ENCODE measurements at places on chromosomes 4 and X. TPM values are rescaled to one million over a fixed set of nuclear protein-coding genes. Genes with fewer than 3 reads are reported as not detected.

The UBA1 gene
- total RNA-seq, result 156 TPM

The FHDC1 gene
- 1.4 TPM for total RNA-seq

- no peaks in the 10 kb centered on the region for H3K36me3 ChIP-seq
- no peak overlapping the region for H3K4me3 ChIP-seq
- H3K27ac ChIP-seq, result no peak overlapping the region
- no peaks in the 10 kb centered on the region for H3K27me3 ChIP-seq
- no peak for DNase-seq
These were observed 155.1 kb upstream of the PPARGC1A start for GRCh38 chr4:24044610-24045589.

GRCh38 chr4:184355111-184355604, 119.2 kb downstream of the IRF2 start:
- no peaks in the 10 kb centered on the region for H3K36me3 ChIP-seq
- H3K4me1 ChIP-seq, result peaks cover 5% of the 10 kb centered on the region
- no peaks in the 10 kb centered on the region for H3K27me3 ChIP-seq
- DNase-seq, result no peak

- no peak within 1 kb of the TSS for H3K27ac ChIP-seq
- H3K27me3 ChIP-seq, result no peaks in the 10 kb centered on the region
- peak within 1 kb of the TSS; percentile 52 for H3K4me3 ChIP-seq
These were observed at the start of gene SNCA for GRCh38 chr4:89836897-89837384. SNCA (minus strand) TSS chr4:89837161; CDS start chr4:89835667, 1,494 bp downstream.

The MAGEB3 gene
- not detected for total RNA-seq

DNA sequence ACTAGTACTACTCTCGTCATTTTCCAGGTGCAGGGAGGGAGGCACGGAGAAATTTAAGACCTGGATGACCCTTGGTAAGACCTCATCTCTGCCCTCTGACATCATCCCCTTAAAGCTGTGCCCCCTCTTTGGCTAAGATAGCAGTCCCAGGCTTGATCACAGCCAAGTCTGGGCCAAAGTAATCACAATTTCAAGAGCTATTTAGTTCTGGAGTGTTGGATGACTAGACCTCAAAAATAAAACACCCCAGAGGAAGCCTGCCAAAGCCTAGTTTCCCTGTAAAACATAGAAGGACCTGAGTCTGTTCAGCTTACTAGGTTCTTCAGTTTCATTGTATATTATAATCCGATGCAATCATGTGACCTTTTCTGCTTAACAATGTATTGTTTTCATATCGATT, 144.6 kb upstream of the ARHGEF9 start:
- H3K36me3 ChIP-seq, result no peaks in the 10 kb centered on the region
- no peak overlapping the region for H3K27ac ChIP-seq
- no peaks in the 10 kb centered on the region for H3K27me3 ChIP-seq
- no peak overlapping the region for H3K4me3 ChIP-seq
- DNase-seq, result no peak

DNA sequence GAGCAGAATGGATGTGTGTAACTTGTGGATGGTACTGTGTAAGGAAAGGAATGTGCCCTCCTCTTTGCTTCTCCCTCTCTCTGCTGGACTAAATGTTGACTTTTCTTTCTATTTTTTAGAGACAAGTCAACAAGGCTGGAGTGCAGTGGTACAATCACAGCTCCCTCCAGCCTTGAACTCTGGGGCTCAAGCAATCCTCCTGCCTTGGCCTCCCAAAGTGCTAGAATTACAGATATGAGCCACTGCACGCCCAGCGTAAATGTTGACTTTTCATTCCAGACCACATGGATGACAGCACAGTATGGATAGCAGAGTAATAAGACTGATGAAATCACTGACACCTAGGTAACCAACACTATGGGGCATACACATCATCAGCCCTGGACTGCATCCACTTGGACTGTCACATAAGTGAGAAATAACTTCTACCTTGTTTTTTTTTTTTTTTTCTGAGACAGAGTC, 5.1 kb upstream of the RPS3A start:
- no peaks in the 10 kb centered on the region for H3K36me3 ChIP-seq
- H3K4me3 ChIP-seq, result no peak overlapping the region
- H3K4me1 ChIP-seq, result peaks cover 25% of the 10 kb centered on the region
- no peak overlapping the region for H3K27ac ChIP-seq

The CCDC120 gene
- 17.6 TPM for total RNA-seq

DNA sequence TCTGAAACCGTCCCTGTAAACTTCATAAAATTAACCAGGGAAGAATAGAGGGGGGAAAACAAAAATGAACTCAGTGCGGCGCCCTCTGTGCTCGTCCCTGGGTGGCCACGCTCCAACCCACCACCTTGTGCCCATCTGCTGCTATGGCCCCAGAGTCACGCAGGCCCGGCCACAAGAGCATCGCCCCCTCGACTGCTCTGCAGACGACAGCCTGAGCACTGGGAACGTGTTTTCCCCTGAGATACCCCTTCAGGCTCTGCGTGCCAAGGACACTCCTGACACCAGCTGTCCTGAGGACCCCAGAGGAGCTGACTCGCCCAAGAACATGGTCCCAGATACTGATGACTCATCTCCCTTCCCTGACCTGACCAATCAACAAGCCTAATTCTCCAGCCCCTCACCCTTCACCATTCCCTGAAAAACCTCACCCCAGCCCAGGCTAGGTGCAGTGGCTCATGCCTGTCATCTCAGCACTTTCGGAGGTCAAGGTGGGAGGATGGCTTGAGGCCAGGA, 64.1 kb upstream of the GPR78 start:
- H3K27me3 ChIP-seq, result no peaks in the 10 kb centered on the region
- no peaks in the 10 kb centered on the region for H3K36me3 ChIP-seq
- H3K4me3 ChIP-seq, result no peak overlapping the region
- no peak overlapping the region for H3K27ac ChIP-seq
- DNase-seq, result no peak
- H3K4me1 ChIP-seq, result no peaks in the 10 kb centered on the region

DNA sequence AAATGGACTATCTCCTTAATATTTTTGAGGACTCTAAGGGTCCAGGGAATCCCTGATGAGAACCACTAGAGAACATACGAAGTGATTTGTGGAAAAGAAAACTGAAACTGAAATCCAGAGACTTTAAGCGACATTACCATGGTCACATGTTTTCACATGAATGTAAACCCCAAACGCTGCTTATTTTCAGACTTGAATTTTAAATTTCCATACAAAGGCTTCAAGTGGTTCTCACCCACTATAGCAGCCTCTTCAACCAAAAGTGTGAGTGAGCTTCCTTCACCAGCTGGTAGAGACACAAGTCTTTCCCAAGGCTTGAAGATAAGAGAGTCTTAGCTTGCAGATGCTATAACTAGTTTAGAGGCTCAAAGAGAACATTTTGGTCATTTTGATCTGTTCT, 232.7 kb downstream of the MGST2 start:
- H3K27ac ChIP-seq, result no peak overlapping the region
- H3K4me1 ChIP-seq, result no peaks in the 10 kb centered on the region
- no peaks in the 10 kb centered on the region for H3K27me3 ChIP-seq
- H3K4me3 ChIP-seq, result no peak overlapping the region
- no peaks in the 10 kb centered on the region for H3K36me3 ChIP-seq

DNA sequence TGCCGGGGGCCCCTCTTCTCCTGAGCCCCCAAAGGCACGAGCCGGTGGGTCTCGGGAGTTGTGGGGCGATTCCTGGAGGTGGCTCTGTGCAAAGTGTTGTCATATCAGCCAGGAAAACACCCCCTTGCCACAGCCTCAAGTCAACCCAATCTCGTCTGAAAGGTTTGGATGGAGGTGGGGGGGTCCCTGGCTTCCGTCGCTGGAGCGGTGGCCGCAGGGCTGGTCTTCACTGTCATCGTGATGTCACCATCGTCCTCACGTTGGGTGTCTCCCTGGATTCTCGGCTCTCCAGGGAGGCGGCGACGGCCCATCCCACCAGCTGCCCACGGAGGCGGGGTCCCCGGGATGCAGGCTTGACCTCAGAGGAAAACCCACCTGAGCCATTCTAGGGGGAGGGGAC, 38.3 kb upstream of the PPP2R3B start:
- no peak overlapping the region for H3K4me3 ChIP-seq
- H3K27ac ChIP-seq, result no peak overlapping the region
- no peaks in the 10 kb centered on the region for H3K27me3 ChIP-seq
- no peaks in the 10 kb centered on the region for H3K36me3 ChIP-seq

- no peak overlapping the region for H3K27ac ChIP-seq
- H3K27me3 ChIP-seq, result no peaks in the 10 kb centered on the region
- H3K4me1 ChIP-seq, result no peaks in the 10 kb centered on the region
- H3K36me3 ChIP-seq, result no peaks in the 10 kb centered on the region
- H3K4me3 ChIP-seq, result no peak overlapping the region
- DNase-seq, result peak; percentile 2
These were observed 107.2 kb downstream of the CENPC start for GRCh38 chr4:67437974-67438713.

GRCh38 chr4:142124874-142125273, 488.5 kb downstream of the IL15 start:
- no peak overlapping the region for H3K27ac ChIP-seq
- no peaks in the 10 kb centered on the region for H3K36me3 ChIP-seq
- H3K4me3 ChIP-seq, result no peak overlapping the region
- no peaks in the 10 kb centered on the region for H3K4me1 ChIP-seq
- DNase-seq, result no peak
- no peaks in the 10 kb centered on the region for H3K27me3 ChIP-seq

The MAGEB2 gene
- total RNA-seq, result not detected

- H3K4me3 ChIP-seq, result no peak overlapping the region
- no peaks in the 10 kb centered on the region for H3K36me3 ChIP-seq
- H3K4me1 ChIP-seq, result no peaks in the 10 kb centered on the region
- no peak overlapping the region for H3K27ac ChIP-seq
- no peaks in the 10 kb centered on the region for H3K27me3 ChIP-seq
These were observed 66.4 kb downstream of the GALNT7 start for GRCh38 chr4:173235050-173235449.

All from Caco-2 (cell line).